Stimulated activated CD4-positive, alpha-beta T cell treated with anti-CD3 and anti-CD28 coated beads, TNF-alpha, amount 100 ng/mL, for 4 hours (primary cell): ENCODE measurements at places on chromosomes 12 and 14.

- DNase-seq, result no peak
Measured at GRCh38 chr14:68772761-68773381, 20.0 kb downstream of the ZFP36L1 start.

GRCh38 chr14:75884198-75884611 lies 97.6 kb downstream of the TGFB3 start:
- DNase-seq, result no peak

DNA sequence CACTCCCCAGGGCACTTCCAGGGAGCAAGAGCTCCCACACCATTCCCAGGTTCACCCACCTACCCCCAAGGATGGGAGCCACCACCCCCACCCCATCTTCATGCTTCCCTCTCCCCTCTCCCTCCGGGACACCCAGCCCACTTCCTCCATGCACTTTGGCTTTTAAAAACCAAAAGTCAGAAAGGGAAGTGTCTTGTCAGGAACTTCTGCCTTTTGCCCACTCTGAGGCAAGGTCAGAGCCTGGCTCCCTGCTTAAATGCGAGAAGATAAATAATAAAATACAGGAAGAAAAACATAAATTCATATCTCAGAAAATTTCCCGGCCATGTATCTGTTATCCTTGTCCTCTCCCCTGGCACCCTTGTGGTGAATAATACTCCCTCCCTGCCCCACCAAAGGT lies 81.6 kb downstream of the PTGER2 start:
- DNase-seq, result no peak

- no peak for DNase-seq
Measured at GRCh38 chr14:77786148-77786547, 13.8 kb upstream of the ADCK1 start.

- DNase-seq, result no peak
Measured at GRCh38 chr14:33465846-33466700, 484.8 kb downstream of the EGLN3 start.

DNA sequence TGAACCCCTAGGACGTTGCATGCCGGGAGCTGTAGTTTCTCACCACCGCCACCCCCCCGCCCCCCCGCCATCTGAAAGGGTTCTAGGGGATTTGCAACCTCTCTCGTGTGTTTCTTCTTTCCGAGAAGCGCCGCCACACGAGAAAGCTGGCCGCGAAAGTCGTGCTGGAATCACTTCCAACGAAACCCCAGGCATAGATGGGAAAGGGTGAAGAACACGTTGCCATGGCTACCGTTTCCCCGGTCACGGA lies 501 bp upstream of the HSP90B1 start:
- no peak for DNase-seq

DNA sequence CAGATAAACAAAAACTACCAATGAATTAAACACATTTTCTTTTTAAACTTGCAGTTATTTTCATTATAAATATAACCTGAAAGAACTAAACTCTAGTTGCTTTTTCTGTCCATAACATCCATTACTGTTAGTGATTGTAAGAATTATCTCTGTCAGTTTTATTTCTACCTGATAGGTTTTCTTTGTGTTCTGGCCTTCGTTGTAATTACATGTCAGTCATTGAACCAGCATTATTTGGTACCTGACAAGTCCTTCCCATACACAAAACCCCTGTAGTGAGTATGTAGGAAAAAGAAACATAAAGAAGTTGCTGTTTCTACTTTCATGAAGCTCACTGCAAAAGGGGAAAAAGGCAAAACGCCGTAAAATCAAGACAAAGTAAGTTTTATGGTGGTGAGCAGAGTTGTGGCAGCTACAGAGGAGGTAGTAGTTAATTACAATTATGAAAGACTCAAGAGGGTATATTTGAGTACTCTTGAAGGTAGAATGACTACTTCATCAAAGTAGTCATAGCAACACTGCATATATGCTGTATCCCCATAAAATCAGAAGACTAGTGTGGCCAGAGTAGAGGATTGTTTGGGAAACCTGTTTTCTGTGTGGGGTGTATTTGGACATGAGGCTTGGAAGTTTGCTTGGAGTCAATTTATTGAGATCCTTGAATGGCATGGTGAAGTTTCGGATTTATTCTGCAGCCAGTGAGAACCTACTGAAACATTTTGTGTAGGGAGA lies 102.8 kb downstream of the SLC5A8 start:
- DNase-seq, result no peak

DNA sequence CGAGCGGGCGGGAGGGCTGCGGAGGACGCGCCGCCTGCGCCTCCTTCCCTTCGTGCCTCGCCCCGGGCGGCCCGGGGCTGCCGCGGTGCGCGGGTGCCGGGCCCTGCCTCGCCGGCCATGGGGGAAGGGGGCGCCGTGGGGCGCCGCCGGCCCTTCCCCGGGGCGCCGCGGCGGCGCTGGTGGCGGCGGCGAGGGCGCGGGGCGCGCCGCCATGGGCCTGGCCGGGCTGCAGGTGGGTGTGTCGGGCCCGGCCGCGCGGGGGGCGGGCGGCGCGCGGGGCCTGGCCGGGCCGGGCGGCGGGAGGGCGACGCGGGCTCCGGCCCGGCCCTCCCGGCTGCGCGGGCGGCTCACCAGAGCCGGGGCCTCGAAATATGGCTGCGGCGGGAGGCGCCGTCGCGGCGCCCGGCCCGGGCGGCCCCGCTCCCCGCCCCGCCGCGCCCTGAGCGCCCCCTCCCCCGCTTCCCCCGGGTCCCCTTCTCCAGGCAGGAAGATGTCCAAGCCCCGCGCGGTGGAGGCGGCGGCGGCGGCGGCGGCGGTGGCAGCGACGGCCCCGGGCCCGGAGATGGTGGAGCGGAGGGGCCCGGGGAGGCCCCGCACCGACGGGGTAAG lies 5.1 kb downstream of the KMT5A start:
- no peak for DNase-seq

- no peak for DNase-seq
Measured at GRCh38 chr12:12091977-12092663, 21.4 kb downstream of the BCL2L14 start.

- DNase-seq, result no peak
Measured at GRCh38 chr12:74539261-74539660, 1.6 kb downstream of the ATXN7L3B start.

GRCh38 chr14:21672116-21672515 lies 1.5 kb downstream of the OR4E1 start:
- DNase-seq, result no peak

DNA sequence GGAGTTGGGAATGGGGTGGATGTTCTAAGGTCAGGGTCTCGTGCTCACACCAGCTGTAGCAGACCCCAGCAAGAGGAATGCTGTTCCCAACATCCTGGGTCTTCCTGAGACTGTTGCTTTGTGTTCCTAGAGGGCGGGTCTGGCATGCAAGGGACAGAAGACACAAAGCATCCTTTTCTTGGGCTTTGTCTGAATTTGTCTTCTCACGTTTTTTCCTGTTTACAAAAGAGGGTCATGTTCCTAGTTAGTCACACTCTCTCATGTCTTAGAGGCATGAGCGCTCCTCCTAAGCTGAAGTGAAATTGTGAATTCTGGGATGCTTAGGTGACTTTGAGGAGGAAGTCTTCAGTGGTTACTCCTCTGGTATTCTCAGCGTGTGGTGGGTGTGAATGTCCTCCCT lies 9.6 kb upstream of the TAMALIN start:
- no peak for DNase-seq

GRCh38 chr14:105312973-105313372 lies 1.6 kb upstream of the PACS2 start:
- DNase-seq, result no peak

DNA sequence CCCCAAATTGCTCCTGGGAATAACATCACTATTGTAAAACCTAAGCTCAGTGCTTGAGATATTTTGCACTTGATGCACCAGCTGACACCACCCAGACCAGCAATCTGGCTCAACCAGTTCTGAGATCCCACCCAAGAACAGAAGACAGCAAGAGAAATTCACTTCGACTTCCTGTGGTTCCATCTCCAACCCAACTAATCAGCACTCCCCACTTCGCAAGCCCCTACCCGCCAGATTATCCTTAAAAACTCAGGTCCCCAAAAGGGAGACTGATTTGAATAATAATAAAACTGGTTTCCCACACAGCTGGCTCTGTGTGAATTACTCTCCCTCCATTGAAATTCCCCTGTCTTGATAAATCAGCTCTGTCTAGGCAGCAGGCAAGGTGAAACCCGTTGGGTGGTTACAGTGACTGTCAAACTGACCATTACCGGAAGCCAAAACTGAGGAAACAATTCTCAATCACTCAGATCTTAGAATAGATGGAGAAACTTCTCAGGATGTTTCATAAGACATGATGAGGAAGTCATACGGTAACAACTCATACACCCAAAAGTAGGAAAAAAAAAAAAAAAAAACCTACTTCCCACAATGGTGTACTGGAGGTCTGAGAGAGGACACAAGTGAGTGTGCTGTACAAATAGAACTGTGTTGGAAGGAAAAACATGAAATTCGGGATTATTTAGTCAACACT lies 92.4 kb downstream of the TMTC1 start:
- DNase-seq, result no peak

DNA sequence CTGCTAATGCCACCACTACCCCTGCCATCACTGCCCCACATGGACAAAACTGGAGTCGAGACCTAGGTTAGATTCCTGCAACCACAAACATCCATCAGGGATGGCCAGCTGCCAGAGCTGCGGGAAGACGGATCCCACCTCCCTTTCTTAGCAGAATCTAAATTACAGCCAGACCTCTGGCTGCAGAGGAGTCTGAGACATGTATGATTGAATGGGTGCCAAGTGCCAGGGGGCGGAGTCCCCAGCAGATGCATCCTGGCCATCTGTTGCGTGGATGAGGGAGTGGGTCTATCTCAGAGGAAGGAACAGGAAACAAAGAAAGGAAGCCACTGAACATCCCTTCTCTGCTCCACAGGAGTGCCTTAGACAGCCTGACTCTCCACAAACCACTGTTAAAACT lies 7.1 kb upstream of the OAS2 start:
- DNase-seq, result no peak

DNA sequence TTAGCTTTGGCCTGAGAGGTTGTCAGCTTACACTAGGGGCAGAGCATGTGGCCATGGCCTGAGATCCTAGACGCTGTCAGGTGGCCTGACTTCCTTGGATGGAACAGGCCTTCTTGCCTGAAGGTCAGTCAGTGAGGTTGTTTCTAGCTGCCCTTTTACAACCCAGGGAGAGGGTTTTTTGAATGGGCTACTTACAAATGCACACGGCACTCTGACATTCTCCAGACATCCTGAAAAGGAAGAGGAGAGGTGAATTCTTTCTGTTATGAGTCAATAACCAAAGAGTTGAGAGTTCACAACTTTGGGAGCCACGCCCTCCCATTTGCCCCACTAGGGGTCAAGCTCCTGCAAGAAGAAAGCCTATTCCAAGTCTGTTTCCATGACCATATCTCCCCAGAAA lies 7.8 kb downstream of the KRT76 start:
- no peak for DNase-seq

GRCh38 chr12:93825931-93826555 lies 148.9 kb downstream of the CRADD start:
- no peak for DNase-seq

DNA sequence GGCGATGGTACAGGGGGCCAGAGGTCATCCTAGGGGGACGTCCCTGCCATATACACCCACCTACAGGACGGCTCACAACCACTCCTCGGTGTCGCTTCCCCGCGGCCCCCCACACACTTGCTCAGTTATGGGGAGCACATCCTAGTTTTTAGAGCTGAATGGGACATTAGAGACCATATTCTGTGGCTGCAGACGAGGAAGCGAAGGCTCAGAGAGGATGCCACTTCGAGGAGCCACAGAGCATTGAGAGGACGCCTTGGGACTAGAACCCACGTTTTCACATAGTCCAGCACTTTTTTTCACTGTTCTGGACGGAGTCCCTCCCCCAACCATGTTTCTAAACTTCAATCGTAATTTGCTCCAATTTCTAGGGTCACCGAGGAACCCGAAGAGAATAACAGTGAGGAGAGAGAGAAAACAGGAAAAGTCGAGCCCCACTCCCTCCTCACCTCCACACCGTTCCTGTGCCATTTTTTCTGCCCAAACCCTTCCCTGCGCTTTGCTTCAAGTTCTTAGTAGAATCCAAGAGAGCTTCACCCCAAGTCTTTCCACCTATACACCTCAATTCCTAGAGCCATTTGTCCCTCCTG lies 641 bp upstream of the ASCL1 start:
- no peak for DNase-seq

GRCh38 chr14:103027451-103027850 lies 29.9 kb downstream of the CDC42BPB start:
- no peak for DNase-seq

DNA sequence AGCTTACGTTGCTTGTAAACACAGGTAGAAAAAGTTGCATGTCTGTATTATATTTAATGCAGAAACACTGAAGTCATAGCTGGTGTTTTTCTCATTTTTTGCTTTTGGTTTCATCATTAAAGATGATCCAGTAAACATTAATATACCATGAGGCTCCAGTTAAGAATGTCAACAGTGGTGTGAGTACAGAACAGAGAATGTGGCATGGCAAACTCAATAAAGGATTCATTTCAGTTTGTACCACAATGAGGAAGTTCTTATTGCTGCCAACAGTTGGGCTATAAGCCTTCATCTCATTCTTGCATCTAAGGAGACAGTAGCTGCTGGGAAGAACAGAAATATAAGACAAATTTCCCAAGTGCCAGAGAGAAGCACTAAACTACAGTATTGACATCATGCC lies 72.1 kb upstream of the ST8SIA1 start:
- no peak for DNase-seq

DNA sequence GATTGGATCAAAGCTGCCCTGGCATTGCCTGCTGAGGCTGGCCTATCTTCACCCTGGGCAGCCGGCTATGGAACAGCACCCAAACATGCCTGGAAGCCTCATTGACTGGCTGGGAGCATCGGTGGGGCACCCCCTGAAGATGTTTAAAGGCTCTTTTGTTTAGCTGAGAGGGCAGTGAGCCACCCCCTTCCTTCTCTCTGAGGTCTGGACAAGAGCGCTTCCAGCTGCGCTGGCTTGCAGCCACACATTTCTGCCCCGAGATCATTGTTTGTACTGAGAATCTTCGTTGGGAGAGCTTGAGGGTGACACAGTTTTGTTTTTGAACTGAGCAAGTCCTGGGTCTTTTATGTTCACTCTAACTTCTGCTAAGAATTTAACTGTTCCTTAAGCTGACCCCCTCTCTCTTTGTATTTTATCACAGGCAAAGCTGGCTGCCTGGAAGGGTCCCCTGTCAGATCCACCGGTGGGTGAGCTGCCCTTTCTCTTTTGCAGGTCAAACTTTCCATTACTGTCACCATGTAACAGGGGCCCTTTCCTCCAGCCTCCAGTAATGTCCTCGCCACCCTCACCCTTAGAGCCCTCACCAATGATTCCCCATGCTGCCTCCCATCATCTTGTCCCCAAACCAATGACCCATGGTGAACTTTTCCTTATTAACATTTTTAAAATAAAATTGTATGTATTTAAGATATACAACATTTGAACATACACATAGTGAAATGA lies 212.2 kb downstream of the KIF26A start:
- DNase-seq, result no peak
